ENCODE measurements at places on chromosomes 2 and 18.
A peak's percentile ranks its signal among the peaks of the same experiment; 100 is the strongest.

GRCh38 chr2:112916145-112916571 is 5.2 kb downstream of the IL37 start:
- DNase-seq, result no peak

DNA sequence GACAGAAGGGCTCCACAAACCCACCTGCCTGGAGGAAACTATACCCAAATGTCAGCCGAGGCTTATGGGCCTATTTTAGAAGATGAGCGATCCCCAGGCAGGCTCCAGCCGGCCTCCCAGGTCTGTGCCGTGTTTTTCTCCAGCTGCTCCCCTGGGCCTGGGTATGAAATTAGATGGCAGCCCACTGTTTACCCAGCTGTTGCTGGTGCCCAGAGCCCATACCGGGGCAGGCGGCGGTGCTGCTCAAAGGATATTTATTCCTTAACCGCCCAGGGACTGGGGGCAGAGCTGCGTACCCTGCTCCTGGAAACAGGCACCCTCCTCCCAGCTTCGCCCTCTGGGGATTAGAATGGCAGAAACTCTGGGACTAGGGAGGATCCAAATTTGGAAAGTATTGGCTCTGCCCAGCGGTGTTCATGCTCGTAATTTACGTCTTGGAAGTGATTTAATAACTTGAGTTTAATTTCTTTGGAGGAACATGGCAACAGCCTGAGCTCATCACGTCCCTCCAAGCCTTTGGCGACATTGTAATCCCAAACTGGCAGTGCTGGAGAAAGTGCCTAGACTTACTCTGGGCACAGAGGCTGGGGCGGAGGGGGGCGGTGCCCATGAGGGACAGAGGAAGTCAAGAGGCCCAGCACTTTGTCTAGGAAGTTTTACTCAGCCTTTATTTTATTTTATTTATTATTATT is 199.2 kb downstream of the KLHL29 start:
- no peak for DNase-seq

GRCh38 chr2:174591740-174592139 is 5.9 kb downstream of the WIPF1 start:
- no peak for DNase-seq

DNA sequence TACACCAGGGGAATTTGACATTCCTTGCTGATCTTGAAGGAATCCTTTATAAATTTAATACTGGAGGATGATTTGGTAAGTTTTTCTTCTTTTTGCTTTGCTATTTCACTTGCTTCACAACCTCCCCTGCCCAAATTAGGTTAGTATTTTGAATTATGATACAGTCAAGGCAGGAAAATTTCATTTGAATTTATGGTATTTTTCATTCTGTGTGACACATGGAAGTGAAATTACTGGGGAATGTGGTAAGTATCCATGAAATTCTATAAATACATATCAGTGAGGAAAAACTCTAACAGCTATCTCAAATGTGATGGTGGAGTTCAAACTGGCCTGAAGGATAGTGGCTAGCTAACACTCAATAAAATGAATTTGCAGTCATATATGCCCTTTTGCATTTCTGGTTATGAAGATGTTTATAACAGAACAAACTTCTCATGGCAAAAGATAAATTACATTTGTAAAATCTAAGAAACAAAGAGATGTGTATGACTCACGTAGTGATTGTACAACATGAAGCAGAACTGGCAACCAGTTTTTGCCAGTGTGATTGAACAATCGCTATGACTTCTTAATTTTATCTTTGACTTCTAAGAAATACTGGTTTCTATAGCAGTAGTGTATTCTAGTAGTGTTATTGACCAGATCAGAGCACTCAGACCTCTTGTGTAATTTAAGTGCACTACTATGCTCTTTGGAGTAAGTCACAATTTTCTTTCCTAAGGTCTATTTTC is 152.6 kb downstream of the IKZF2 start:
- DNase-seq, result no peak

DNA sequence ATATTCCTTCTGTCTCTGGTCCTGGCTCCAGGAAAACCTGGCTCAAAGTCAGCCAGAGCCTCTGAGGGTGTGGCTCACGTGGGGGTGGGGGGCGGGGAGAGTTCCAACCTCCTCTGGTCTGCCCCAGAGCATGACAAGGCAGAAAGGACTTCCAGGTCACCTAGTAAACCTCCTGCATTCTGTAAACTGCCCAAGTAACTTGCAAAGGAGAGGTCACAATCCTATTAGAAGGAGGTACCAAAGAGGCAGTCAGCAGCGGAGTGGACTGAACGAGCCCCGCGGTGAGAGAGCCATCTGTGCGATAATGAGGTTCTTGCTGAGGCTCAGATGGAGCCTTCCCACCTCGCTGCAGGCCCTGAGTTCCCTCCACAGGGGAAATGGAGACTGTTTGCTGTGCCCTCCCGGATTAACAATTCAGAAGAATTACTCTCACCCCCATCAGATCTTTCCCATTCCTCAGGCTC is 58.9 kb upstream of the GATA6 start:
- no peak for DNase-seq

GRCh38 chr2:166361351-166362153 is 14.2 kb downstream of the SCN9A start:
- DNase-seq, result peak; percentile 78

GRCh38 chr2:68839260-68839833 is 31.9 kb downstream of the BMP10 start:
- DNase-seq, result peak; percentile 34
